ENCODE measurements at places on chromosomes 16 and 17.
A peak's percentile ranks its signal among the peaks of the same experiment; 100 is the strongest.

DNA sequence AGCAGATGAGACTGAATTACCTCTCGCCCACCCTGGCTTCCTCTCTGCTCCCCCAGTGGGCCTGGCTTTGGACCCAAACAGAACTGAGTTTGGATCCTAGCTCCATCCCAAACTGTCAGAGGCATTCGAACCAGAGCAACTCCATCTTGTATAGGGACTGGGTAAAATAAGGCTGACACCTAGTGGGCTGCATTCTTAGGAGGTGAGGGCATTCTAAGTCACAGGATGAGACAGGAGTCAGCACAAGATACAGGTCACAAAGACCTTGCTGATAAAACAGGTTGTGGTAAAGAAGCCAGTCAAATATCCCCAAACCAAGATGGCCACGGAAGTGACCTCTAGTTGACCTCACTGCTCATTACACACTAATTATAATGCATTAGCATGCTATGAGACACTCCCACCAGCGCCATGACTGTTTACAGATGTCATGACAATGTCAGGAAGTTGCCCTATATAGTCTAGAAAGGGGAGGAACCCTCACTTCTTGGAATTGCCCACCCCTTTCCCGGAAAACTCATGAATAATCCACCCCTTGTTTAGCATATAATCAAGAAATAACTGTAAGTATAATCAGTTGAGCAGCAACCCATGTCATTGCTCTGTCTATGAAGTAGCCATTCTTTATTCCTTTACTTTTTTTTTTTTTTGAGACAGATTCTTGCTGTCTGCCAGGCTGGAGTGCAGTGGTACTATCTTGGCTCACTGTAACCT lies 44.4 kb downstream of the LYRM1 start:
- peak; percentile 46 for DNase-seq

DNA sequence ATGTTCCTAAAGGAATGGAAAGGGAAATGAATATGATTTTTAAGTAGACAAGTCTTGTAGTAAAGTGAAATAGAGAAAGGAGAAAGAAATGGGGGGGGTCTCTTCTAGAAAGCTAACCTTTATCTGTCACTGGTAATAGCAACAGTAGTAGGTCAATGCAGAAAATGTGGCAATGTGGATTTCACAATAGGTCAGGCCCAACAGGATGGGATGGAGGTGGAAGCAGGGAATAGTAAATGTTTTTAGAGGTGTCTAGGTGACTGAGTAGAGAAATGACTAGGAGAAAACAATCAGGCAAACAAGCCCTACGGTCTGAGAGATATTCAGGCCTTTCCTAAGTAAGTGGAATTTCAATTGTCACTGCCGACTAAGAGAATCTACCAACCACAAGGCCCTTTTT lies 6.0 kb upstream of the RSKR start:
- DNase-seq, result no peak

DNA sequence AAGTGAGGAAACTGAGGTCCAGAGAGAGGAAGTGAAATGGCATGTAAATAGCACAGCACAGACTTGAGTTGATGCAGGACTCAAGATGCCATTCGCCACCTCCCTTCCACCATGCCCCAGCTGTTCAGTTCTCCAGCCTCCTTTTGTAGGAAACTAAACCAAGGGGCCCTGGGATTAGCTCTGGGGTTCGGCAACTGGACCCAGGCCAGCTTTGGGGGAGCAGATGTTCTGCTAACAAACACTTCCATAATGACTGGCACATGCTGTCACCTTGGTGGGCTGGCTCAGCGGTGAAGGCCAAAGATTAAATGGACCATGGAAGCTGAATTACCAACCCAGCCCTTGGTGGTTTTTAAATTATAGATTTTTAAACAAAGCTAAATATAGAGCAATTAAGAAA lies 77.0 kb downstream of the IRX6 start:
- DNase-seq, result no peak

- peak; percentile 16 for DNase-seq
These were observed 53.5 kb downstream of the SOCS1 start for GRCh38 chr16:11202260-11203091.

DNA sequence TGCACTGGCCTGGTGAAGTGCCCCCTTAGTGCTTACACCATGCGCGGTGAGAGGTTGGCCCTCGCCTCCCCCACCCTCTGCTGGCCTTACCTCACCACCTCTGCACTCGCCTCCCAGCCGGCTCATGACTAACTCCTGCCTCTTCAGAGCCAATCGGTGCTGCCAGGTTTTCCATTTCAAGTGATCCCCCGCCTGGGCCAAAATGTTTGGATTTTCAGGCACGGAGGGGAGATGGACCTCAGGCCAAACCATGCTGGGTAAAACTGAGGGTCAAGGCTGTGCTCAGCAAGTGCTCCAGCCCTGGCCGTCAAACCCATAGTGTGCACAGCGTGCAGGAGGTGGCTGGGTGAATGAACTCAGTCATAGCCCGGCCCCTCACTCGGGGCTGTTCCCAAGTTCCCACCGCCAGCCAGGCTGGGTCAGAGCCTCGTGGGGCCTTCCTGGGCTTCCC lies 175.4 kb downstream of the SEC14L1 start:
- DNase-seq, result peak; percentile 75
